MV-4-11 (cell line): ENCODE measurements at places on chromosomes 13 and 19.
A peak's percentile ranks its signal among the peaks of the same experiment; 100 is the strongest.

GRCh38 chr19:28468701-28469459 is 744.1 kb downstream of the UQCRFS1 start:
- DNase-seq: peak; percentile 67

- peak; percentile 89 for DNase-seq
Observed at GRCh38 chr13:33548069-33548468, 262.5 kb upstream of the STARD13 start.

DNA sequence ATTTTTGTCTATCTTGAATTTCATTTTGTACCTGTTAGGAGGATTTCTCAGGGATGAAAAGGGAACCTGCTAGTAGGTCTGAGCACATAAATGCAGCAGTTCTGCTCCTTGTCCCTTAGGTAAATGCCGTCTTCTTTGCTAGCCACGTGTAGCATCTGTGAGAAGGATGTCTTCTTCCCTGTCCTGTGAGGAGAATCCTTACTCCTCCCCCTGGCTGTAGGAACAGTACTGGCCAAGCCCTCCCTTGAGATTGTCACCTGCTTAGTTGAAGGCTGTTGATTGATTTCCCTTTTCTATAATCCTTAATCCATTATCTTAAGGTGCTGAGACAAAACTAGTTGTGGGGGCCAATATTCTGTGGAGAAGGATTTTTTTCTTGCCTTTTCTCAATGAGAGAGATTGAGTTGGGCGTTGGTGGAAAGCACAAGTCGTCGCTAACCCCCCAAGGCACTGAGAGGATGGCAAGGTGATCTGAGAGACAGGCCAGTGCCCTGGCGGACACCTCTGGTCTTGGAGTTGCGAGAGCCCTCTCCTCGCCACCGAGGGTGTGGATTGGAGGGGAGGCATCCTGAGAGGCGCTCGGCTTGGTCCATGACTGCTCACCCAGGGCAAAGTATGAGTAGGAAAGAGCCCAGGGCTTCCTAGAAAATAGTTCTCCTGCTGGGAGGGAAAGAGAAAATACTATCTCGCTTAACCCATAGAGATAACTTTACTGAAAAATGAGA is 216.7 kb downstream of the ATP8A2 start:
- no peak for DNase-seq

- no peak for DNase-seq
Observed at GRCh38 chr13:50156140-50156539, 140.9 kb downstream of the KCNRG start.

DNA sequence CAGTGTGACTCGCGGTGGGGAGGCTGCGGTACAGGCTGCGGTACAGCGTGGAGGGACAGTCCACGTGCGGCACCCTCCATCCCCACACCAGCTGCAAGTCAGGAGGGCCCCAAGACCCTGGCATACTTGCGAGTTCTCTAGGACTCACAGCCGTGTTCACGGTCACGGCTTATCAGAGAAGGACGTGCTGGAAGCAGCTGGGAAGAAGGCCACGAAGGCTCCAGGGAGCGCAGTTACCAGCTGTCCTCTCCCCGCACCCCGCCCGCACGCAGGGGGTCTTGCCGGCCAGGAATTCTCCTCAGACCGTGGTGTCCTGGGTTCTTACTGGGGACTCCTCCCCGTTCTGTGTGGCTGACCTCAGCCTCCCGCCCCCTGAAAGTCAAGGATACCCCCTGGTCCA is 6.2 kb downstream of the ZNF444 start:
- DNase-seq: no peak

DNA sequence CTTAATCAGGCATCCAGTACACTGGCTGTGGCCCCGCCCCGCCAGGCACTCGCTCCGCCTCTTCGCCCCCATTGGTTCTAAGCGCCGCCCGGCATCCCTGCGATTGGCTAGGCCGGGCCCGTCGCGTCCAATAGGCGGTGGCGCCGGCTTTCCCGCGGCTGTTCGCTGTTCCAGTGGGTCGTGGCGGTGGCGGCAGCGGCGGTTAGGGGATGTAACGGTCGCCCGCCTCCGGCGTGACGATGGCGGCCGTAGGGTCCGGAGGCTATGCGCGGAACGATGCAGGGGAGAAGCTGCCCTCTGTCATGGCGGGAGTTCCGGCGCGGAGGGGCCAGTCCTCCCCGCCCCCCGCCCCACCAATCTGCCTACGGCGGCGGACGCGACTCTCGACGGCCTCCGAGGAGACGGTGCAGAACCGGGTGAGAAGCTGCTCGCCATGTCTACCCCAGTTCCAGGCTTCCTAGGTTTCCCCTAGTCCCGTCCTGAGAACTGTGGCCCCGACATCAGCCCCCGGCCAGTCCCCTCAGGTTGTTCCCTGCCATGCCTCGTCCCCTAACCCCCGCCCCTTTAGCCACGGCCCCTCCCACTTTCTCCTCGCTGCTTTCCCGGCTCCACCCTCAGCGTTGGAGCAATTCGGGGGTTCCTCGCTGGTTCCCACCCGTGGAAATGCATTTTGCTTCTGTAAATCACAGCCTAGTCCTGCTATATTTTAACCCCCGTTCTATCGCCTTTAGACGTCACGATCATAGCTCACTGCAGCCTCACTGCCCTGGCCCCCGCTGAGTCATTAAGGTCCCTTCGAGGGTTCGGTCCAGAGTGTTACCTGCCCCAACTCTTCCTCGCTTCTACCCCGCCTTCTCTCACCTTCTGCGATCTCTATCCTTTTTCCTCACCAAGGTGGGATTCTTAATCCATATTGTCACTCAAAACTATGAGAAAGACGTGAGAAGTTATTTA is at the start of gene WDR62:
Gene WDR62 (plus strand): TSS at position 165 of the 954 bp plus-strand sequence. CDS start 75 bp downstream, at position 240.
- peak; percentile 97 for DNase-seq

DNA sequence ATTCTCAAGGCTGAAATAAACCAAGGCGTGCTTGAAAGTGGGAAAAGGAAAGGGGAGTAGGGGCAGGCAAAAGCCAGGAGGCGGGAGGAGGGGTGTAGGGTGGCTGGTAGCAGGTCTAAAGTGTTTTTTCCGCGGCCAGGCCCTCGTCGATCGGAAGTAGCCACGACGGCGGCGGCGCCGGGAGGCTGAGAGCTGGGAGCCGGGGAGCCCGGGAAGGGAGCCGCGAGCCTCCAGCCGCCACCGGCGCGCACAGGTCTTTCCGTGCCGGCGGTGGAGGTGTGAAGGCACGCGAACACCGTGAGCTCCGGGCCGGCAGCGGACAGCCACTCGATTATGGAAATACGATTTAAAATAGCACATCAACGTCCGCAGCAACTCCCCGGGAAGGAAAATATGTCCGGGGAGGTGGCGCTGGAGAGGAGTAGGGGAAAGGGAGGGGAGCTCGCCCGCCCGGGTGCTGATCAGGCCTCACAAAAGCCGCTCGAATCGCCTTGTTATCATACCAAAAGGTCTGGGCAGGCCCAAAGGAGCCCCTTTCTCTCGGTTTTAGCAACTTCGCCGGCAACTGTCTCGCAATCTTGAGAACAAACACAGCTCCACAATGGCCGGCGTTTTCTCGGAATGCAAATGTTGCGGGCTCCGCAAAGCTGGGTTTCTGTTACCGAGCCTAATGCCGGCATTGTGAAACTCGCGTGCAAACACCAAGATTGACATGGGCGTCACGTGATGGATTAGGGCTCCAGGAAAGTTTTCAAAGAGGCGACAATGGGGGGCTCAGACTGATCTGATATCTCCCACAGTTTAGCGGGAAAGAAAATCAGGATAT is 2.9 kb upstream of the PCDH8 start:
- peak; percentile 34 for DNase-seq

DNA sequence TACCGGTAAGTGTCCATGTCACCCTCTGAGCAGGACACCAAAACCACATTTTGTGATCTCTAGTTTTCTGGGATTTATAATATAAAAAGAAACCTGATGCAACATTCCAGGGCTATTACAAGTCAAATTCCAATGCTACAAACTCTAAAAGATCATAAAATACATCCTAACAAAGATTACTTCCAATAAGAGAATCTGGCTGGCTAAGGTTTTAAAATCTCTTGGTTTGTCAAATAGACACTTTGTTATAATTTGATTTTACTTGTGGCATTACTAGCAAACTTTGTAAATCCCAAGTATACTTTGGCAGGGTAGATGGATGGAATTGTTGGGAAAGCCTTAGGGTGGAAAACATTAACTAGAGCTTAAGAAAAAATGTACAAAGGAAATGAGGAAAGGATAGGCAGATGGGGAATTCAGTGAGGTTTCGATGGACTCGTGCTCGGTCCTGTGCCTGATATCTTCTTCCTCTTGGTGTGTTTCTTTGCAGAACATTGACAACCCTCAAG is 74.0 kb upstream of the POMP start:
- no peak for DNase-seq

DNA sequence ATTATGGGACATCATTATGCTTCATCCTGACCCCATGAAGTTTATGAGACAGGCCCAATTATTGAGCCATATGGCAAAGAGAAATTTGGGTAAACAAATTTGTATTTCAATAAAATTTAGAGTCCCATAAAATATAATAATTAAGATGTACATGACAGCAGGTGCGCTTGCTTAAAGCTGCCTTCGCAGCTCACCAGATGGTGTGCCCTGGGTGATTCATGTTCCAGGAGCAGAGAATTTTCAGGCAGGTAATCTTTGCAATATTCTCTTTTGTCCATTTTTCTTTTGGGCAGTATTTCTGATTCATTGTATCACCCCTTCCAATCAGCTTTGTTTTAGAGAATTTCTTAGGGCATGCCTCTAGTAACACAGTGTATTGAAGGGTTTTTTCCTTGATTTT is 39.5 kb upstream of the WASF3 start:
- no peak for DNase-seq

DNA sequence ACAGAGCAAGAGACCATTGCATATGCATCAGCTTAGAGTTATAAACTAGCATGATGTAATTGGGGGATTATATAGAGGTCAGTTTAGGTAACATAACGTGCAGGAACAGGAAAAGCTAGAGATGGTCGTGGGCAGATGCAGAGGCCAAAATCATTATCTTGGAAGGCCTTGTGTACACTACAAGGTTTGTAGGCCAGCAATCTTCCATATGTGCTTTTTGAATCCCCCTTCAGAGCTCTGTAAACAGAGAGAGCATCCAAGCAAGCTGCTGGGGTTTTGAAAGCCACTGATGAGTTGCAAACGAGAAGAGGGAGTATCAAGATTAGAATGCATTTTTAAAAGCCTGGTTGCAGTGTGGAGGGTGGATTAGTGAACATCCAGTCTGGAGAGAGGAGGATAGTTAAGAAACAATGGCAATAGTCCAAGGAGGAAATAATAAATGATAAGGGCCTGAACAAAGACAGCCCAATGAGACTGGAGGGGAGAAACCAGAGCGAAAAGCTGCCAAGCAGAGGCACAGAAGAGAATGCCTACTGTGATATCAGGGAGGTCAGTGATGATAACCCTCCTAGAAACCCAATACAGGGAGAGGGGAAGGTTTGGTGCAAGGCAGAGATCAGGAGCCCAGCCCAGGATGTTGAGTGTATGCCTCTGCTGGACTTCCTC is 109.6 kb downstream of the ZAR1L start:
- no peak for DNase-seq

GRCh38 chr19:34932494-34932893 is 5.8 kb downstream of the ZNF30 start:
- DNase-seq: no peak

- DNase-seq: no peak
Observed at GRCh38 chr13:45823583-45823982, 28.0 kb downstream of the SIAH3 start.

- no peak for DNase-seq
Observed at GRCh38 chr13:21987793-21988192, 316.9 kb downstream of the FGF9 start.

DNA sequence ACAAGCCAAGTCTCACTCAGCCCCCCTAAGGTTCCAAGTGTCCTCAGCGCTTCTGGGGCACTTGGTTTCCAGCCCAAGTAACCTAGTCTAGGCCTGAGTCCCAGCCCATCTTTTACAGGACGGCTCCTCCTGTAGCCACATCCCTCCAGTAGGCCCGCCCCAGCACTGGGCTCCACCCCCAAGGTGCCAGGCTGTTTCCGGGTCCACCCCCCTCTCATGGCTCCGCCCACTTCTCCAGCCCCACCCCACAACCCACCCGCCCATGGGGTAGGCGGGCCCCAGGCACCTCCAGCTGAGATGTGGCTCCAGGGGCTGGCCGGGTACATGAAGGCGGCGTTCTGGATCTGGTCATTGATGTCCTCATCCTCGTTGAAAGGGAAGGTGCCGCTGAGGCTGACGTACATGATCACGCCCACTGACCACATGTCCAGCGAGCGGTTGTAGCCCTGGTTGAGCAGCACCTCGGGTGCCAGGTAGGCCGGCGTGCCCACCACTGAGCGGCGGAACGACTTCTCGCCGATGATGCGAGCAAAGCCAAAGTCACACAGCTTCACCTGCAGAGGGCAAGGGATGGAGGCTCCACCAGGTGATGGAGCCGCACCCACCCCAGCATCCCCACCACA is 17.2 kb upstream of the DACT3 start:
- no peak for DNase-seq

DNA sequence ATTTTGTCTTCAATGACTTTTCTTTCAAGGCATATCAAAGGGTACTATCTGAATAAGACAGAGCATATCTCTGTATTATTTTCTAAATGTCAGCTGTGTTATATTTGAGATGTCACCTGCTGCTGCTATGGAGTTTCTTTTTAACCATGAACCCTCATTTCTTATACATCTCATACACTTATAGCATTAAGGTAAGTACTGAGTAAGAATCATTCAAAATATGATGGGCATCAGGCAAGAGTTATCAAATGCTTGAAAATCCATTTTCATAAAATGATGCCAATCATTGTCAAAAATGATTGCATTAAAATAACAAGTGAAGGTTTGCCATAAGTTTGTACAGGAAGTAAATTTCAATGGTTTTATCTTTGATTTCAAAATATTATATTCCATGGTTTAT is 2005.0 kb upstream of the PCDH20 start:
- no peak for DNase-seq

- no peak for DNase-seq
Observed at GRCh38 chr19:19050731-19051130, 13.1 kb upstream of the SLC25A42 start.

GRCh38 chr13:49436890-49437289 is 7.0 kb downstream of the CAB39L start:
- peak; percentile 14 for DNase-seq

DNA sequence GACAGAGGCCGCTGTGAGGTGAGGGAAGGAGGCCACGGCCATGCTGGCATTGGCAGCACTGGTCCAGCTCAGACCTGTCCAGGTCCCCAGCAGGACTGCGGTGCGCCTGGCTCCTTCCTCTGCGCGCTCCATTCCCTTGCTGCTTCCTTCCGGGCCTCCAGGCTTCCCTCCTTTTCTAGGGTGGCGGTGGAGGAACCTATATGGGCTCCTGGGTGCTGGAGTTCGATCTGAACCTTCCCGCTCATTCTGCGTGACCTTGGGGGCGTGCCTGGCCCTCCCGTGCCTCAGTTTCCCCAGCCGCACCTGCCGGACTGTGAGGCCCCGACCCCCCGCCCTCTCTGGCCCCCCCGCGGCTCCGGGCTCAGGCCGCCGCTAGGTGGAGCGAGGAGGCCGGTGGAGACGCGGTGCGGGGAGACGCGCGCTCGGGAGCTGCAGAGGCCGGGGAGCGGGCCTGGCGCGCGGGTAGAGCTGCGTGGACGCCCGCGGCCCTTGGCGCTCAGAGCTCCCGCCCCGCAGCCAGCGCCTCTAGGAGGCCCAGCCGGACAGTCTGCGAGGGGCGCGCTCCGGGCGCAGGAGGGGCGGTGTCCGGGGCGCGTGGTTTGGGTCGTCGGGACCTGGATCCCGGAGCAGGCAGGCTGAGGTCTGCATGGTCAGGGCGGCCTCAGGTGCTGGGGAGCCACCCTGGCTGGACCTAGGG is 29.9 kb downstream of the EFNA2 start:
- peak; percentile 24 for DNase-seq
